ENCODE measurements at places on chromosomes 11 and 22.

DNA sequence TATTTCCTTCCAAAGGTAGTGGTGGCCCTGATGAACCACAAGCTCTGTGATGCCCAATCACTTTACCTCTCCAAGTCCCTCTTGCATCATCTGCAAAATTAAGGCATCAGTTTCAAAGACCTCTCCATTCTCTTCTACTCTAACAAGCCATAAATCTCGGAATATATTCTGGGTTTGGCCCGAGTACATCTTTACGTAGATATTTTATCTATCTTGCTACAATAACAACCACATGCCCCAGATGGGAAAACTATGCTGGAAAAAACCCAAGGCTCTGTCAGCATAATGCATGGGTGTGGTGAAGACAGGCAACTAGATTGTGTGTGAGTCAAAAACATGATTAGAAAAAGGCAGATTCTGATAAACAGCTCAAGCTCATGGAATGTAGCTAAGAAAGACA is 228.2 kb upstream of the BLID start:
- DNase-seq: no peak

- no peak for DNase-seq
Observed at GRCh38 chr11:90113541-90113940, 20.9 kb upstream of the NAALAD2 start.

DNA sequence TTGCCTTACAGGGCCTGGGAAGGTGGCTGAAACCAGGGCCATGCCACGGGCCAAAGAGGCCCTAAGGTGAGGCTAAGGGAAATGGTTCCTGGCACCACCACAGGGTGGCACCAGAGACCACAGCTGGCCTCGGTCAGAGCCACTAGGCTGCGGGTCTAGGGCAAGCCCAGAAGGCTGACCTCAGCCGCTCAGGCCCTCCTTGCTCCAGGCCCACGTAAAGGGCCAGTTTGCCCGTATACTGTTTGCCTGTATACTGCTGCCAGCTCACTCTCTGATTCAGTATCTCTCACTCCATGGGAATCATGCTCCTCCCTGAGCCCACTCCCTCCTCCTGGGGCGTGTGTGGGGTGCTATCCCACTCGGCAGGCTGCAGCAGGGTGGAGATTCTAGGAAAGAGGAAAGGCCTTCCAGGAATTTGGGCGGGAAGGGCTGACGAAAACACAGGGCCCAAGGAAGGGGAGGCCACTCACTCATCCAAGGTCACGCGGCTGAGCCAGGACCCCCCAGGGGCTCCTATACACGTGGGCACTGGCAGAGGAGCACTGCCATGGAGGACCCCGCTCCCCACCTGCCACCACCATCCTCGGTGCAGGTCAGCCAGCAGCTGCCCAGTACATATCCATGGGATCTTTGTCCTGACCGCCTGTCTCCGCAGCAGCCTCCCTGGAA is 62.4 kb downstream of the NECTIN1 start:
- DNase-seq: peak; percentile 78

GRCh38 chr22:42022162-42022847 is 23.7 kb downstream of the WBP2NL start:
- no peak for DNase-seq

- no peak for DNase-seq
Observed at GRCh38 chr11:90661233-90661632, 438.4 kb upstream of the CHORDC1 start.

GRCh38 chr22:26359156-26359555 is 69.9 kb upstream of the ASPHD2 start:
- no peak for DNase-seq

- DNase-seq: no peak
Observed at GRCh38 chr11:68989936-68990606, 9.3 kb upstream of the MRGPRD start.

DNA sequence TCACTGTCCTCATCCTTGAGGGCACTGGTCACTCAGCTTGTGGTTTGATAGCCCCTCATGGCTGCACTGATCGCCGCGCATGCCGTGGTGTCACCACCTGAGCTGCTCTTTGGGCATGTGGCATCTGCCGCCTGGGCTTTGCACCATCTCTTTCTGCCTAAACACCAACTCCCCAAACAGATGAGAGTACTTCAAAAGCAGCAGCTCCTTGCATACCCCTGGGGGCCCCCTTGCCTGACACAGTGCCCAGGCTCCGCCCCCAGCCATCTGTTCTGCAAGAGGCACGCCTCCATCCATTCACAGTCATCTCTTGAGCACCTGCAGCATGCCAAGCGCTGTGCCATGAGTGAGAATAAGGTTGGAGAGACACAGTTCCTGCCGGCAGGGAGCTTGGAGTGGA is 104.5 kb upstream of the B3GAT1 start:
- no peak for DNase-seq

DNA sequence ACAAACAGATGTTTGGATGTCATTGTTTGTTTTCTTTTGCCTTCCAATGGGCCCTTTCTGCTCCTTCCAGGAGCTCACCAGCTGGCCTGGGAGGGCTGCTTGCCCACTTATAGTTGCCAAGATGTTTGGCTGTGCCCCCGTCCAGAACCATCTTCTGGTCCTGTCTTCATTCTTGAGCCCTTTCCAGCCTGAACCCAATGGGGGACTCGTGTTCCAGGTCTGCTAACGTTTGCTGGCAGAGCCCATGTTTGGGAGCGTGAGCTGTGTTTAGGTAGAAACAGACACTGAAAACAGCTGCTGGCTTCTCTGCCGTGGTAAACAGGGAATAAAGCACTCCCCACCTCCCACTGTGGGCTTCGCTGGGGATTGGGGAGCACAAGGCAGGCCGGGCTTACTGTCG is 83.2 kb upstream of the SYT13 start:
- no peak for DNase-seq

- DNase-seq: no peak
Observed at GRCh38 chr11:20321177-20321576, 42.3 kb upstream of the HTATIP2 start.

DNA sequence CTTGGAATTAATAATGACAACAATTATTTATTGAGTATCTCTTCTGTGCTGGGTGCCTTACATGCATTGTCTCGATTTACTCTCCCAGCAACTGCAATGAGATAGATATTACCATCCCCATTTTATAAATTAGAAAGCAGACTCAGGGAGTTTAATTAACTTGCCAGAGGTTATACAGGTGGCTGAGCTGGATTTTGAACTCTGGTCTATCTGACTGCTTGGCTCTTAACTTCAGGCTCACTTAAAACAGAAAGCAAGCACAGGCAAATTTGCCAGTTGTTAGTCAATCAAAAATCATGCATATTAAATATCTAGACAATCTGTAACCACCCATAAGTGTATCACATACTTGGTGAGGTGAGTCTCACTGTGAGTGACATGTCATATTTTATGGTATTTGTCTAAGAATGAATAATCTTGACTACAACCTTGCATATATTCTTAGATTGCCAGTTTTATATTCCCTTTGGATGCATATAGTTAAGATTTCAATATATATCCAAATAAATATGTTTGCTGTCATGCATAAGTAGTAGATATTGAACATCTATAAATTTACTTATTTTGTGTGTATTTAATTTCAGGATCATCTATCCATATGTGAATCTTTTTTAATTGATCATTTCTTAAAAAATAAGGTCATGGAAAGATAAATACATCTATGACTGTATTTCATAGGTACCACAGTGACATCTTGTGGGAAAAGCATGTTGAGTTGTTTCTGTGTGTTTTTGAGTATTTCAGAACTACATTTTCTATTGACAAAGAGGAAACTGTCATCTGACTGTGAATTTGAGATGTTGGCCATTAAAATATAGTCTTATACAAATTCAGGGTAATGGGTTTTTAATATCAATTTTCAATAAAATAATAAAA is 112.0 kb upstream of the ARHGAP42 start:
- no peak for DNase-seq

- no peak for DNase-seq
Observed at GRCh38 chr22:26442086-26442756, 13.2 kb downstream of the ASPHD2 start.

DNA sequence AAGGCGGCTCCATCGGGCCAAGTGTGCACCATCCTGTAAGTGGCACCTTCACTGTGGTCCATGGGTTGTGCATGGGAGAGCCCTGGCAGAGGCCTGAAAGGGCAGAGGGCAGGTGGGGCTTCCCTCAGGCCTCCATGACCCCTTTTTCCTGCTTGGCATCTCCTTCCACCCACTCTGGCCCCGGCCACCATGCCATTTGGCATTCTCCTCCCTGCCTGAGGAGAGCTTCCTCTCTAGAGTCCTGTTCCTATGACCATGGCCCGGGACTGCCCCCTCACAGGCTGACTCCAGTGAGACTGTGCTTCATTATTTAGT is 4.9 kb downstream of the OTOG start:
- no peak for DNase-seq

- DNase-seq: no peak
Observed at GRCh38 chr11:120908461-120909181, 115.3 kb upstream of the TBCEL start.

DNA sequence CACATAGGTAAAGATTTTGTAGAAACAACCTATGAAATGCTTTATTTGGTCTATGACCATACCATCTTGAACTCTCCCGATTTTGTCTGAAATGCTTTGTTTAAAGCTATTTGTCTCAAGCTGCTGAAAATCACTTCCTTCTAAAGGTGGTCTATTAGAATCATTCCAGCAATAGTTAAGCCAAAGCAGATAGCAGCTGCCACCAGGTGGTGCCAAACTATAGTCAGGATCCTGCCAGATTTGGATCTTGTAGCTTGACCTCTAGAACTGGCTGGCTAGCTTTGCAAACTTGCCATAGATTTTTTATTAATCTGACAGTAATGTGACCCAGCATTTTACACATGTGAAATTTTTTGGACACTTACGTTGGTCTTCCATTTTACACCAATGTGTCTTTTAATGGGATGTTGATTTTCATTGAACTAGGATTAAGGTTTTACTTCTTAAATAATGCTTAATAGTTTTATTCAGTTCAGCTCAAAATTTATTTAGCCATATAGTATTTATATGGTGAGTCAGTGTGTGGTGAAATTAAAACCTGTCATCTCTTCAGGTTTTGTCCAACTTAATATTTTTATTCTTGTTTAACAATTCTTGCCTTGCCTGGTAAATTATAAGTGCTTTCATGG is 19.7 kb downstream of the CTR9 start:
- DNase-seq: no peak

- no peak for DNase-seq
Observed at GRCh38 chr11:10627816-10628215, 59.4 kb upstream of the LYVE1 start.

DNA sequence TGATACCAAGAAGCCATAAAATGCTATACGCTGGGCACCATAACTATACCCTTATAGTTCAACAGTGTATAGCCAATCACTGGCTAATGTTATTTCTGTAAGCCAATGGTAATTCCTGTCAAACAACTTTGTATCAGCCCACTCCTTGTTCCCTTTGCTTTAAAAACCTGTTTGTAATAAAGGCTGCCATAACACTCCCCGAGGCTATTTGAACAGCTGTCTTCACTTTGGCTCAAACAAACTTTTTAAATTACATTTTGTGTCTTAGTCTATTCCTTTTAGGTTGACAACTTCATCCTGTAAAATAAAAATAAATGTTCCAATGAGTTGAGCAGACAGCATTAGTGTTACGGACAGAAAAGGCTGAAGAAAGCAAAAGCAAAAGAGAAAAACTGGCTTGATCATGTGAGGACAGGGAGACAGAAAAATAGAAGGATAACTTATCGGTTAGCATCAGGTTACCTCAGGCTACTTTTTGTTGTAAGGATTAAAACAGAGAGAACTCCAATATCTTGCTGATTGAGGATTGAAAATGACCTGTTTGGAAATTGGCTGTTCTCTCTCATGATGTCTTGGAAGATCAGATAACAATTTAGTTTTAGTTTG is 95.0 kb downstream of the AASDHPPT start:
- DNase-seq: no peak

DNA sequence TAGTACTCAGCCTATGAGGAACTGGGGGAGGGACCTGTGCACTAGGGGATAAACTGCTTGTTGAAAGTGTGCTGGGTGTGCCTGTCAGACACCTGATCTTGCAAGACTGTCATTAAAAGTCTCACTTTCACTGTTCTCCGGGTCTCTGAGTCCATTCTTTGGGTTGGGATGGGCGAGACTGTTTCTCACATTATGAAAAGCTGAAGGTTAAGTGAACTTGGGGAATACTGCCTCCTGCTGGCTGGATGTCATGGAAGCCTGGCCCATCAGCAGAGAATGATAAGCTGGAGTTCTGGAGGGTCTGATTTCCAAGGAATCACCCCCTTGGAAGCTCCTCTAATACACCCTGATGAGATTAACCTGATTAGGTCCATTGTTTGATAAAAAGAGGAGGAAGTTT is 9.0 kb upstream of the VPREB1 start:
- DNase-seq: no peak

DNA sequence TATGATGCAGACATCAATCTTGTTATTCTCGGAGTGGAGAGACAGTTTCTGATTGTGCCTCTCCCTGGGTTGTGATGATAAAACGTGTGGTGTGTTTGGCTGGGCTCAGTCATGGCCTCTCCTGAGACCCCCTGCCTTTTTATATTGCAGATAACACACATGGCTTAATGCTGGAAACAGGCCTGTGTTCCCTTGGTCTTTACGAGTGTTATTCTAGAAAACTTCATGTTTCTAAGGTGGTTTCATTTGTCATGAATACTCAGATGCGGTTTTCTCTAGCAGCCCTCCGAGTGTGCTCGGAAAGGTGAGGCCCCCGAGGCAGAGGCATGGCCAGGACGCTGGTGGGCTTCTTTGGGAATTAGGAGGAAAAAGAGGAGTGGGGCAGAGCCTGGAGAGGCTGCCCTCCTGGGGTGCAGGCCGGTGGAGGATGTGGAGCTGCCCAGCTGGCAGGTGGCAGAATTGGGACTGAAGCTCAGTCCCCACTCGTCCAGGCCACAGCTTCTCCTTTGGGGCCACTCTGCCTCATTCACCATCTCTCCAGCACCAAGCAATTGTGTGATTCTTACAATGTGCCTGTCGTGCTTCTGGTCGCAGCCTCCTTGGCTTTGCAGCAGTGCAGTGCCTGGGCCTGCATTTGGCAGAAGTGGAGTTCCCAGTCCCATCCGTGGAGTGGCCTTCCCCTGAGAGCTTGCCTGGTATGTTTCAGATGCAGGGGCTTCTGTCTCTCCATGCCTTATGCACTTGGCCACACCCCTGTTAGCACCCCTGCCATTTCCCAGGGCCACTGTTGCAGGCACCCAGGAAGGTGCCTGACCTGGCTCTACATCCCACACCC is 309.6 kb downstream of the TBC1D22A start:
- no peak for DNase-seq

Measured in left cardiac atrium (tissue), 4 donors.